ENCODE measurements at places on chromosomes 11 and 22.

DNA sequence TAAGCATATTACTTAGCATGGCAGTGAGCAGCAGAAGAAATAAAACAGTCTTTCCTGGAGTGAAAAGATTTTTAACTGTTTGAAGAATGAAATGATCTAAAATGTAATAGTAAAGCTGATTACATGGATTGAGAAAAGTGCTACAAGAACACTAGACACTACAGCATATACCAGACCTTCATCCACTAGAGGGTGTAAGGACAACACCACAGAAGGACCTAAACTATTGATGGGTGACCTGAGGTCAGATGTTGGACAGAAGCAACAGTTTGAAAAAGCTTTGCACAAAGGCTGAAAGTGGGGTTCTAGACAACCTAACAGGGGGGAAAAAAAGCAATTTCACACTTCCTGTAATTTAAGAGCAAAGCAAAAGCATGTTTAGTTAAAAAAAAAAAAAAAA, 97.7 kb downstream of the RBFOX2 start:
- no peak for DNase-seq

- DNase-seq = no peak
Measured at GRCh38 chr11:122951211-122951610, 30.4 kb downstream of the BSX start.

DNA sequence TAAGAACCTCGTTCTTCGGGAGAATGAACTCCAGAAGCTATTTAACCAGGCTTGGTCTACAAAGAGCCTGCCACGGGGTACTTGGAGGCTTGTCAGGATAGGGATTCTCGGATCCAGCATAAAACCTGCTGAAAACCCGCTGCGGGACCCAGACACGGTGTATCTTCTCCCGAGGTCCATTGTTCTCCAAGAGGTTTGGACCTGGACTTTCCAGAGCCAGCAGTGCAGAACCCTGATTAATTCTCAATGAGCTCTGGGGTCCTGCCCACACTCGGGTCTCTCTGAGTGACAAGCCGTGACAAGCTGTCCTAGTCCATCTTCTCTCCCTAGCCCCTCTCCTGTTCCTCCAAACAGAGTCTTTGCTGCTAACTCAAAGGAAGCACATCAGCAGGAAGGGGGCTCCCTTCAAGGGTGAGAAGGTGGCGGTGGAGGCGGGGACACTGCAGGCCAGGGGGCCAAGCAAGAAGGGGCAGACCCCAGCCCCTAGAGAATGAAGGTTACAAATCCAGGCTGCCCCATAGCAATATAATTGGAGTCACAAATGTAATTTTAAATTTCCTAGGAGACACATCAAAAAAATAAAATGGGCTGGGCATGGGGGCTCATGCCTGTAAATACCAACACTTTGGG, 12.2 kb downstream of the SHANK2 start:
- DNase-seq = no peak

DNA sequence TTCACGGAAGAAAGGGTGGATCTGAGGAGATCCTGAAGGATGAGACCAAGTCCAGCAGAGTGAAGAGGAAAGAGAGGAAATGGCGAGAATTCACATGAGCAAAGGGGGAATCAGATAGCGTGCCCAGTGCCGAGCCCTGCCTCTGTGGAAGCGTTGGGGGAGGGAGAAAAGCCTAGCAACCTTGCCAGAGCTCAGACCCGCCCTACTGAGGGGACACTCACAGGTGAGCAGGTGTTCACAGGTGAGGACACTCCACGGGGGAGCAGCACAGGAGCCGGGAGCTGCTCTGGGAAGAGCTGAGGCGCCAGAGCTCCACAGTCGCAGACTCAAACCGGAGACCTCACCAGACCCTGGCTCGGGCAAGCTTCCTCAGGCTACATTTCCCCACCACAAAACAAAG, 56.2 kb downstream of the MICAL3 start:
- DNase-seq = no peak

GRCh38 chr11:56089697-56090096, 3.4 kb upstream of the OR8I2 start:
- DNase-seq = no peak

GRCh38 chr11:85531191-85531897, 95.8 kb downstream of the DLG2 start:
- DNase-seq = no peak

- DNase-seq = peak; percentile 27
Measured at GRCh38 chr22:45608763-45609180, 62.9 kb upstream of the ATXN10 start.

DNA sequence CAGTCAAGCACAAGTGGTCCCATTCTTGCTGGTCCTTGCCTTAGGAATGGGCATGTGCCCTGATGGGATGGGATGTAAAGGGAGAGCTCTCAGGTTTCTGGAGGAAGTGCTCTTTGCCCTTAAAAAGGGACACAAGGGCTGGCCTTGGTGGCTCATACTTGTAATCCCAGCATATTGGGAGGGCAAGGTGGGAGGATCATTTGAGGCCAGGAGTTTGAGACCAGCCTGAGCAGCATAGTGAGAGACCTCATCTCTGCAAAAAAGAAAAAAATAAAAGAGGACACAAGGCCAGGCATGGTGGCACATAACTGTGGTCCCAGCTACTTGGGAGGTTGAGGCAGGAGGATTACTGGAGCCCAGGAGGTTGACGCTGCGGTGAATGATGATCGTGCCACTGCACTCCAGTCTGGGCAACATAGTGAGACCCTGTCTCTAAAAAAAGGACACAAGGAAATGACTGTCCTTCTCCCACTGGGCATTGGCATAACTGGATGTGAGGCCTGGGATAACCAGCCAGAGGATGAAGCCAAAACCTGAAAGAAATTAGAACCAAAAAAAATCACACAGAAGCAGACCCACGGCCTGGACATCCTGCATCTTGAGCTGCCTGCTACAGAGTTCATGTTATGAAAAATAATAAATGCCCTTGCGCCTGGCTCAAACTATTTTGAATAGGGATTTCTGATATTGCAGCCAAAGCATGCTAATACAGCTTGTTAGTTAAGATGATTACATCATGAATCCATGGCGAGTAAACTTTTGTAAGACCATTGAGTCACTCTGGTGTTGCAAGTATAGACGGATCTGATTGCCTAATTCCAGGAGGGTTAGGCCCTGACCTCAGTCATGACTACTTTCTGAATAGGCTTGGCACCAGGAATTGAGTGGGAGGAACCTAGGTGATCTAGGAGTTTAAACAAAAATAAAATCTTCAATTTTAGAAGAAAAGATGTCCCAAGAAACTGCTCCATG, 12.9 kb upstream of the CRKL start:
- no peak for DNase-seq

DNA sequence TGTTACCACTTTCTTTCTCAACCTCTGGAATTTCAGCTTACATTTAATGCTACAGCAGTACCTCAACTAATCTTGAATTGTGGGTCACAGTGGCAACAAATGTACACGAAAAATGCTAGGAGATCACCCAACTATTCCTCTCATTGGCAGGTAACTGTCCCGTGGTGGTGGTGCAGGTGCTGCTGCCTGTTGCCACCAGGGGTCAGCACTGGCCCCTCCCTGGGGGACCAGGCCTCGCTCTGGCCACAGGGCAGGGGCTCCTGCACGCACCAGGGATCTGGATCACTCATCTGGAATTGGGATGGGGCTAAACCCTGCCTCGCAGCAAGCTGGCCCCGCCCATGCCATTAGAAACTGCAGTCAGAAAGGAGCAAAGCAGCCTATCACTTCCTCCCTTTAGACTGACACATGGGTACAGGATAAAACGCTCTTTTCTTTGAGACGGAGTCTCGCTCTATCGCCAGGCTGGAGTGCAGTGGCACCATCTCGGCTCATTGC, 6.9 kb upstream of the POLDIP3 start:
- DNase-seq = peak; percentile 68

GRCh38 chr11:104390651-104391050, 226.7 kb upstream of the PDGFD start:
- no peak for DNase-seq

DNA sequence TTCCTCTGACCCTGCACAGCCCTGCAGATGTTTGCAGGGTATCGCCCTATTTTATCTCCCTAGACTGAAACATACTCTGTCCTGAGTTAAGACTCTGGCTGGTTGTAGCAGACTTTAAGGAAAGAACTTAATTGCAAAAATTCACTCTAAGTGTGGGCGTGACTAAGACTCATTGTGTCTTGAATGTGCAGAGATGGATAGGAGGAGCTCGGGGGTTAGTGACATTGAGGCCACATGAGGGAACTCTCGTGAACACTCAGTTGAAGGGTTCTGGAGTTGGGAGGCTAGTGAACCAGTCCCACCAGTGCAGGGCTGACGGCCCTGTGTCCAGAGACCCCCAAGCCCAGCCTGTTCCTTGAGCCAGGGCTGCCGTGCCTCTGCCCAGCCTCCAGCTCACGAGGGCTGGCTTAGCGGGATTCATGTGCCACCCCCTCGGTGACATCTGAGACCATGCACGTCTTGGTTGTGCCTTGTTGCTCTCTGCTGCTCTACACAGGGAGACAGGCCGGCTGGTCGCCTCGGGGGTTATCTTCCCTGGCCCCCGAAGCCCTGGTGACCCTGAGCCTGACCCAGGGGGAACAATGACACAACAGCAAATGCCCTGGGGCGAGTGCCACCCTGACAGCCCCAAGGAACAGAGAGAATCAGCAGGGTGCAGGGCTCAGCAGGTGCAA, 11.4 kb upstream of the TBX1 start:
- DNase-seq = no peak

DNA sequence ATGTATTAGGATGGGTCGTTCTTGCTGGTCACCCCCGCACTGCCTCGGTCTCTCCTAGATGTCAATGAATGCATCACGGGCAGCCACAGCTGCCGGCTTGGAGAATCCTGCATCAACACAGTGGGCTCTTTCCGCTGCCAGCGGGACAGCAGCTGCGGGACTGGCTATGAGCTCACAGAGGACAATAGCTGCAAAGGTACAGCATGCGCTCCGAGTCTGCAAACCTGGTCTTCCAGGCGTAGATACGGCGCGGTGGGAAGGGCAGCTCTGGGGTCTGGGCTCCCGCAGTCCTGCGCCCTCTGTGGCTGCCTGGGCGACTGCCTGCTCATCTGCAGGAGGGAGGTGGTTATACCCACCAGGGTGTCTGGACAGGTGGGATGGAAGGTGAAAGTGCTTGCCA, 31.0 kb downstream of the FBLN1 start:
- DNase-seq = no peak
